Activated CD4-positive, CD25-positive, alpha-beta regulatory T cell treated with anti-CD3 and anti-CD28 coated beads, Interleukin-2, amount 50 U/mL, for 72 hours (primary cell): ENCODE measurements at places on chromosomes 1 and 21.

DNA sequence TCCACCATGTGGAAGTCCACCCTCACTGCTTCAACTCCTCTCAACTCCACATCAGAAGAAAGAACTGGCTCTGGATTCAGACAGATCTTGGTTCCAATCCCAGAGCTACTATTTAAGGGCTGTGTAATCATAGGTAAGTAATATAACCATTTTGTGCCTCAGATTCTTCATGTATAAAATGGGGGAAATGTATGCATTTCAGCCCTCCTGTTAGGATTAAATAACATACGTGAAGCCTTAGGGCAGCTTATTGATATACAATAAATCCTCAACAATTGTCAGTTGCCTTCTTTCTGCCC, 23.3 kb downstream of the OTUD7B start:
- no peak for DNase-seq

GRCh38 chr1:7899741-7900140, 40.9 kb downstream of the TNFRSF9 start:
- DNase-seq, result no peak

GRCh38 chr1:29651246-29651645, 414.9 kb downstream of the PTPRU start:
- DNase-seq, result no peak

DNA sequence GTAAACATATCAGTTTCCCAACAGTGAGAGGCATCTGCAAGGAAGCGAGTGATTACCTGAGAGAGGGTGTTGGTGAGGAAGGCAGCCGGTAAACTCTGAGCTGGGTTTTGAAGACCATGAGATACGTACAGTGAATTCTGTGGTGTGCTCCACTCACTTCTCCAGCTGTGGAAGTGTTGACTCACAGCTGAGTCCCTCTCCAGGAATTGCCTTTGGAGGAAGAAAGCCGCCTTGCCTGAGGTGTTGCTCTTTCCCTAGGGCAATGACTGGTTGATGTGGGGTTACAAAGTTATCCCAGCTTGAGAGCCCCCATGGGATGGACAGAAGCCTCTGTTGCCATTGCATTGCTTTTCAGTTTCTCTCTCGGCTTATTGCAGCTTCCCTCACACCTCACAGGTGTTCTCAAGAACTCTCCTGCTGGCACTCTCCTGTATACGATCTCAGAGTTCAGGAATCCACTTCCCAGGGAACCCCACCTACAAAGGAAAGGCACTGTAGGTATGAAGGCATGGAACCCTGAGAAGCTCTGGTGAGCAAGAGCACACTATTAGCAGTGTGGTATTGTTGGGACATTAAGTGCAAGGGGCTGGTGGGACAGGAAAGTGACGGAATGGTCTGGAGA, 10.8 kb downstream of the NHLH1 start:
- DNase-seq, result no peak

DNA sequence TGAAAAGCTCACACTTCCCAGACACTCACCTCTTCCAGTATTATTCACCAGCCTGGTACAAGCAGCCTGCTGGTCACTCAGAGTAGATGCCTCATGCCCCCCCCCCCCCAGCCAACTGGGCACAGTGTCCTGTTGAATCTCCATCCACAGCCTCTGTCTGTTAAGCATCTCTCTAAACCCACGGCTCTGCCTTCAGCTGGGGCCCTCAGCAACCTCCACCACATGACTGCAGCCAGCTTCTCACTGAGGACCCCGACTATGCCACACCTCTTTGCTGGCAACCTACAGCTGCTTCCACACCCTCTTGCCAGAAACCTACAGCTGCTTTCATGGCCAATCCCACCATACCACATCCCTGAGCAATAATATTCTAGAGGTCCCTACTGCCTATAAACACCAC, 113.1 kb downstream of the RHOU start:
- no peak for DNase-seq

DNA sequence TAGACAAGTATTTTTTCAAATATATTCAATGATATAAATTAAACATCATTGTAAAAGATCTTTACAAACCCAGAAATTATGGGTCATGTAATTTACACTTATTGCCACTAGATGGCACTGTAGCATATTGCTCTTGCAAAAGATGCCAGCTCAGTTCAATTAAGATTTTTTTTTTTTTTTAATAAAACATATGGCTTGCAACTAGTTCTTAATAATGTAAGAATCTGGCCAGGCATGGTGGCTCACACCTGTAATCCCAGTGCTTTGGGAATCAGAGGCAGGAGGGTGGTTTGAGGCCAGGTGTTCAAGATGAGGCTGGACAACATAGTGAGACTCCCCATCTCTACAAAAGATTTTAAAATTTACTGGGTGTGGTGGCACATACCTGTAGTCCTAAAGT, 49.4 kb upstream of the DESI2 start:
- DNase-seq, result no peak

GRCh38 chr1:164707868-164708331, 148.9 kb downstream of the PBX1 start:
- no peak for DNase-seq

DNA sequence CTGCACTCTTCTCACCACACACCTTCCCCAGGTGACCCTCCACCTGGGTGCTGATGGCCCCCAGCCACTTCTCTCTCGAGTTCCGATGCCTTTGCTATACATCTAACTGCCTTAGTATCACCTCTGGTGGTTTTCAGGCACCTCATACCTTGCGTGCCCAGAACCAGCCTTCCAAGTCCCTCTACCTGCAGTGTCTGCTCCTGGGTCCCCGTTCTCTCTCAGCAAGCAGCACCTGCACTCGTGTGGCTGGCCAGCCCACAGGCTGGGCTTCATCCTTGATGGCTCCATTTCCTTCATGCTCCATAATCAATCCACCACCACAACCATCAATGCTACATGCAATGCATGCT, 49.2 kb upstream of the EDN2 start:
- DNase-seq, result no peak

GRCh38 chr1:162625679-162626078, 6.6 kb upstream of the DDR2 start:
- DNase-seq, result no peak

- DNase-seq, result no peak
Observed at GRCh38 chr1:217067642-217068041, 344.4 kb upstream of the ESRRG start.

DNA sequence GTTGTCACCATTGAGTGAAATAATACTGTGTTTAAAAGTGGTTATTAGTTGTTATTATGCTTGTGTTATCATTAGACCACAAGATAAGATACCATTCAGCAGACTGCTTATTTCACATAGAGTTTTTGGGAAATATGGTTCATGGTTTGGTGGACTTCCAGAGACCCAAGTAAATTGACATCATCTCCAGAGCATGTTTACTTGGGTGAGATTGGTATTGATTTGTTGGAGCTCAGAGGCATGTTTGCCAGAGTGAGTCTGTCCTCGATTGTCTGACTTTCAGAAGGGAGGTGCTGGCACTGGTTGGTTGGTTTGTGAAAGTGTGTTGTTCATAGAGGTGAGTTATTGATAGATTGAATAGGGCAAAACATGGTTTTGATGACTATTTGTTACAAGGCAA, 291.4 kb downstream of the TGFB2 start:
- no peak for DNase-seq

- peak; percentile 56 for DNase-seq
Observed at GRCh38 chr1:110203021-110203661, 7.0 kb upstream of the KCNC4 start.

GRCh38 chr1:58857680-58858673, 74.1 kb upstream of the JUN start:
- DNase-seq, result peak; percentile 36

- no peak for DNase-seq
Observed at GRCh38 chr1:7474786-7475502, 296.2 kb upstream of the VAMP3 start.

DNA sequence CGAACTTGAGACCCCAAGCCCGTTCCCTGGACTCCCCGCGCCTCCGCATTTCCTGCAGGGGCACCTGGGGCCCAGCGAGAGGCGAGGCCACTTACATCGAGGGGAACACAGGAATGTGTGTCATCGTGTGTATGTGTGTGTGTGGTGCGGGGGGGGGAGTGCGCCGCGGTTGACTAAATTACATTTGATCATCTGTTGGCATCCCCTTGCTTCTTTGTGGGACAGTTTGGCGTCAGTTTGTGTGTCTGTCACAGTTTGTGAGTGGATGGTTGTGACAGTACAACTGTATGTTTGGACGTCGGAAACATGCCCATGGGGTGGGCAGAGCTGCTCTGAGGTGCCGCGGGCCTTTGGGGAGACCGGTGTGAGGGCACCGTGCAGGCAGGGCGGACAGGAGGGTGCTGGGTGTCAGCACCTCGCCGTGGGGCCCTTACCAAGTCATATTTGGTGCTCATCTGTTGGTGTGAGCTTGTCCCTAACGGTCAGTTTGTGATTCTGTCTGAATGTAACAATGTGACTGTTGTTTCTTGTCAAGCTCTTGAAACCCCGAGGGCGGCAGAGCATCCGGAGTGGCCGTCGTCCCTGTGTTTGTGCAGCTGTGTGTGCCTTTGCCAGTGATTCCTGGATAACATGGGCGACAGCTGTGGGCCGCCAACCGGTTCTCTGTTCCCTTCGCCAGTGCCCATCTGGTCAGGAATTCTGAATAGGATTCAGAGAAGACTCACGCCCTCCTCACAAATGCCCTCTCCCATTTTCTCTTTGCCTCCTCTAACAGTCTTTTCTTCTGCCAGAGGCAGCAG, 899 bp downstream of the OPRD1 start:
- no peak for DNase-seq

- no peak for DNase-seq
Observed at GRCh38 chr1:19254416-19254815, 2.8 kb downstream of the MRTO4 start.

GRCh38 chr1:58811303-58811702, 27.5 kb upstream of the JUN start:
- DNase-seq, result no peak

GRCh38 chr21:37450445-37450941, 83.9 kb downstream of the DYRK1A start:
- DNase-seq, result no peak

DNA sequence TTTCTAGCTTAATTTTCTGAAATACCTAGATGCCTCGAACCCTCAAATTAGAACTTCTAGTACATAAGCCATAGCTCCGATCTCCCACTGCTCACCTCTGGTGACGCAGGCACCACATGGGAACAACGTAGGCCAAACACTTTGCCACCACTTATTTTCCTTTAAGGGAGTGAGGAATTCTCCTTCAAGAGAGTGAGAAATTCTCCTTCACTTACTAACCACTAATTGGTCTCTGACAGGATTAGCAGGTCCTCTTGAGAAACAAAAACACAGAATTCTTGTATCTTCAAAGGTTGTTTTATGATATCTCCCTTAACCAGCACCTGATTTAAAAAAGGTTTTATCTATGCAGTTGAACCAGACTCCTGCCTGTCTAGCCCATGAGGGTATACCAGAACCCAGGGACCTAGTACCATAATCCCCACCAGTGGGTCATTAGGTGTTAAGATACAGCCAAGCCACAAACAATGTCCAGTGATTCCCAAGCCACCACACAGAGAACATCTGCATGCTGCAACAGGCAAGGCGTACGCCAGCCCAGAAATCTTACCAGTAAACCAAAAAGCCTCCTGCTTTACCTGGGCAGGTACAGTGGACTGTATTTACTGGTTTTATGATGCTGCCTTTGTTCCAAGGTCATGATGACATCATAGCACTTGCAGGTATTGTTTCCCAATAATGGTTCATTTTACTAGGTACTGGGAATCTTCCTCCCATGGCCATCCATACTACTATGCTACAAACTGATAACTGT, 20.3 kb upstream of the CXADR start:
- no peak for DNase-seq
